A549 (cell line): ENCODE measurements at places on chromosomes 7 and 10.

- no peak for DNase-seq
Observed at GRCh38 chr10:51012073-51012472, 62.2 kb upstream of the PRKG1 start.

GRCh38 chr7:34165927-34166550 lies 260.7 kb downstream of the BMPER start:
- peak; percentile 30 for DNase-seq

DNA sequence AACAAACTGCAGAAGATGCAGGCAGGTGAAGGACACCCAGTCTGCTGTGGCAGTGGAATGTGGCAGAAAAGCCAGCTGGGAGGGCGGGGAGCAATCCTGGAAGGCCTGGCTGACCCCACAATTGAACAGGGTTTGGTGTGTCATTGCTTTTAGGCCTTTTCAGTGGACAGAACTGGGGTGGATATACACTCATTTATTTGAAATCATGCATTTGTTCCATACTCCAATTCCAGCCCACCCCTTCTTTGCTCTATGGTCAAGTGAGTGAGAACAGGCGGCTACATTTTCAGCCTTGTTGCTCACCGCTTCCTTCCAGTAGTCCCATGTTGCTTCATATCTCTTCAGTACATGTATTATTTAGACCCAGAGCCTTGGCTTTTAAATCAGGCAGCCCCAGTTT lies 39.8 kb downstream of the PTPN12 start:
- DNase-seq: no peak

- no peak for DNase-seq
Observed at GRCh38 chr7:33815336-33815735, 90.0 kb upstream of the BMPER start.

GRCh38 chr10:67438605-67439304 lies 257.2 kb downstream of the CTNNA3 start:
- DNase-seq: peak; percentile 1
